ENCODE measurements at places on chromosomes 1 and 21. TPM values are rescaled to one million over a fixed set of nuclear protein-coding genes. Genes with fewer than 3 reads are reported as not detected.

SYT11 gene
- total RNA-seq: 6.6 TPM

NTNG1 gene
- 0.57 TPM for total RNA-seq

NTMT2 gene
- 5.9 TPM for total RNA-seq

PALMD gene
- 115 TPM for total RNA-seq

SPRR2G gene
- total RNA-seq: not detected

DNA sequence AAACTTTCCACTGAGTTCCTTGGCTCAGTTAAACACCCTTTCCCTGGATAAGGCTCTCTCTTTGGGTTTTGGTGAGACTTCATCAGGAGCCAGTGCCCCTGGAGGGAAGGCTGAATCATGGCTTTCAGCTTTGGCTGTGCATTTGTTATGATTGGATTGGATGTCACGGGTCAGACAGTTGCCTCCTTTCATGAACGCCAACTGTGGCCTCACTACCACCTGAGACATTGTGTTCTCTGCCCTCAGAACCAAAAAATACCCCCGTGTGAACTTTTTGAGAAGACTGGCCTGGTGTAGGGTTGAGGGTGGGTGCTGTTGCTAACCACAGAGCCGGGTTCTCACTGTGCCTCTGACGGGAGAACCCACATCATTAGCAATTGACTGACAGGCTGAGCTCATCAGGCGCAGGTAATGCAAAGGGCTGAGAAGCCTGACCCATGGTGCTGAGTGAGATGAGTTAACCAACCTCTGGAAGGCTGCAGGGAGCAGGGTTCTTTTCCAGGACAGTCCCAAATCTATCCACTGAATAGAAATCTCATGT is 65.6 kb downstream of the HHAT start:
- peak; percentile 47 for DNase-seq

- DNase-seq: no peak
Observed at GRCh38 chr1:41917076-41917475, 1.6 kb downstream of the HIVEP3 start.

DNA sequence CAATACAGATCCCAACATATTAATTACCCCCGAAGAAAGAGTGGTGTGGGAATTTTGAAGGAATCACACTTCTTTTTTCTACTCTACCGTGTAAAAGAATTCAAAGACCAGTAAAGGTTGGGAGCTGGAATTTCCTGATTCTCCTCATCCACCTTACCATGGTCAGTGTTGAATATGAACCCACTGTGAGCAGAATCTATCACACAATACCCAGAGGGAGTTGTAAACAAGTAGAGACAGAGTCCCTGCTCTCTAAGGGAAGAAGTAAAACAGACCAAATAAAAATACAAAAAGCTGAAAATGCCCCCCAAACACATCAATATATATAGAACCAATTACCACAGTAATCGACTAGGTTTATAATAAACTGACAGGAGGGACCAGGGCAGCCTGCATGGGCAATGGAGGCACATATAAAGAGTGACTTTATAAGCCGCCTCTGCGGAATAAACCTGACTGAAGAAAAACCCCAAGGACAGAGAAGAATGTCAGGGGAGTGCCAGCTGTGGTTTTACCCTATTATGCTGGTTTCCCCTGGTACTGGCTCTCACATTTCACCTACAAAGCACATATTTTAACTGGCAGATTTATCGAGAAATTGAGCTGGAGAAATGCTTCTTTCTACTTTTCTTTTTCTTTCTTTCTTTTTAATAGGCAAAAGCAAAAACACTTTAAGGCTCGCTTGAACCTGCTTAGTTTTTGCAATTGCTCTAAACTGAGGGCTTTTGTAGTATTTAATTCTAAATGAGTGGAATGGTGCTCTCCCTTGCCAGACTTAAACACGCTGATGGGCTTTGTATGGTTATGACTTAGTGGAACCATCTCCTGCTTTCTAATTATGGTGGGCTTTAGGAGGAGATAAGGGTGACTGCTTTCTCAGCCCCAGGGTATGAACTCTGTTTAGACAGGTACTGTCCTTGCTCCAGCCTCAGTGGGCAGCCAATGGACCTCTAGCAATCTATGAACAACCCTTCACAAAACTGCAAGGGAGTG is 244.8 kb downstream of the ASTN1 start:
- DNase-seq: no peak

DNA sequence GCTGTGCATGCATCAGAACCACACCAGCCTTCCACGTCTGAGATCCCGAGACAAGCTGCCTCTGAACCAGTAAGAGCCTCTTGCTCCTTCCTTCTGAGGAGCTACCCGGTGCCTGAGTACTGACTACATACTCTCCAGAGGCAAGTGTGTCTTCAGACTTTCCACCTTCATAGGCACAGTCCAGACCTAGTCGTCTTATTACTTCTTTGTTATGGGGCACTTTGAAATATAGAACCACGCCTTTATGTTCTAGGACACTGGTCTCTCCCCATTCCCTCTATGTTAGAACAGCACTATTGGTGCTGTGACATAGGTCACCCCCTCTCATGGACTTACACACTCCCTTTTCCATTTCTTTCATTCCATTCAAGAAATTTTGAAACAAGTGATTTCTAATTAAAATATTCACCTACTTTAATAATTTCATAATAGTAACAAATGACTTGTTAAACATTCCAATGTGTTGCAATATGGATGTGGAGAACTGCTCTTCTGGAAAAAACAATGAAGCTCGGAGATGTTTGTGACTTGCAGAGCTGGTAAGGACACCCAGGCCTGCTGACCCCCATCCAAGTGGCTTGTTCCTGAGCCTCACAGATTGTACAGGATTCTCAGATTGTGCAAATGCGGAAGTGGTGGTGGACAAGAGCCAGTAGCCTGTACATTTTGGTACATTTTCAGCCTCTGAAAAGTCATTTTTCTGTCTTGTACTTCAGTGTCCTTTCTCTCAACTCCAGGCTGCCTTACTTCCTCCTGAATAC is 76.1 kb upstream of the SIPA1L2 start:
- DNase-seq: no peak

DNA sequence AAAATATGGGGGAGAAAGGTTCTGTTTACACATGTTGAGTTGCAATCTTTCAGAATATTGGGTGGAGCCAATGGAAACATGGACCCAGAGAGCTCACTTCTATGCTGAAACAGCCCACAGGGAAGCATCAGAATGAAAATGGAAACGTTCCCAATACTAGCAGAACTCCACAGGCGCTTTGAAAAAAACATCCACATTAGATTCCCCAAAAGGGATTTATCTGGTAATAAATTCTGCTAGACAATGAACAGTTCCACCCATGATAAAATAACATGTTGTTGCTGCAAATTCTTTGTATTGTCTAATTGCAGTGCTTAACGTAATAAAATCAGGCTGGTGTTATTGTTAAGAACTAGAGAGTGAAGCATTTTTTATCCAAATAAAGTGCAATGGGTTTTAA is 197.0 kb downstream of the GABPA start:
- no peak for DNase-seq

DNA sequence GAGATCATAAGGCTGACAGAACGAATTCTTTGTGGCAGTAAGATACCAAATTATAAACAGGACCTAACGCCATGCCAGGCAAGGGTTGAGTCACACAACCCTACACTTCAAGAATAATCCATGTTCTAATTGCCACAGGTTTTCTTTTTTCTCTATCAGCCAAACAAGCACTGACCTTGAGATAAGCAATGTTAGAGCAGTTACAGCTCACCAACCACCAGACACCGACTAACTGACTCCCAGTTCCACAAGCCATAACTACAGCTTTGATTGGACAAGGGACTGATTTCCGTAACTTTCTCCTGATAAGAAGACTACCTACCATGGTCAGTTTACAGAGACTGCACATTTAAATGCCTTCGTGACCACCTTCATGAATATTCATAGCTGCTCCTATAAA is 149.6 kb downstream of the PTPRU start:
- no peak for DNase-seq

- no peak for DNase-seq
Observed at GRCh38 chr21:45043541-45044020, 30.8 kb upstream of the ADARB1 start.

GRCh38 chr1:248165186-248165585 is 9.4 kb upstream of the OR2M2 start:
- DNase-seq: no peak

DNA sequence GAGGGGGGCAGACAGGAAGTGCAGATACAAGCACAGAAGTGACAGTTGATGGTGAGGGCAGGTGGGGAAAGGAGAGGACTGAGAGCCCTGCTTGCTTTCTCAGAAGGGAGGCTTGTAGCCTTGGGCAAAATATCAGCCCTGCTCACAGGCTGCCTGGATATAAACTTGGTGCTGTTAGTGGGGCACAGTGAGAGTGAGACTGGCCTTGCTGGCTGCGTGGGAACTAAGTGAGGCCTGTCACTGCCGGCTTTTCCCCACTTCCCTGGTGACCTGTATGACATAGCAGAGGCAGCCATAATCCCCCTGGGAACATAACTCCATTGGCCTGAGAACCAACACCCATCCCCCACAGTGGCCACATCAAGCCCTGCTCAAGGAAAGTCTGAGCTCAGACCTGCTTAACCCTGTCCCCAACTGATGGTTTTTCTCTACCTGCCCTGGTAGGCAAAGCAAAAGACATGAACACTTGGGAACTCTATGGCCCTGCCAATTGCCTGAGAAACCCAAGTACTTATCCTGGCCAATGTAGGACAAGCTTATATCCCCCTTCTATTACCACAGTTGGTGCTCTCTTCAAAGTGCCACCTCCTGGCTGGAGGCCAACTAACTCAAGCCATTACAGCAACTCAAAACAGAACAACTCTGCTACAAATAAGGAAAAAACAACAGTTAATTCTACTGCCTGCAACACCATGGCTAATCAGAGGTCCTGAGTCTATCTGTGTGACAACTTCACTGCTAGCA is 472.7 kb downstream of the PLPP3 start:
- DNase-seq: no peak

DNA sequence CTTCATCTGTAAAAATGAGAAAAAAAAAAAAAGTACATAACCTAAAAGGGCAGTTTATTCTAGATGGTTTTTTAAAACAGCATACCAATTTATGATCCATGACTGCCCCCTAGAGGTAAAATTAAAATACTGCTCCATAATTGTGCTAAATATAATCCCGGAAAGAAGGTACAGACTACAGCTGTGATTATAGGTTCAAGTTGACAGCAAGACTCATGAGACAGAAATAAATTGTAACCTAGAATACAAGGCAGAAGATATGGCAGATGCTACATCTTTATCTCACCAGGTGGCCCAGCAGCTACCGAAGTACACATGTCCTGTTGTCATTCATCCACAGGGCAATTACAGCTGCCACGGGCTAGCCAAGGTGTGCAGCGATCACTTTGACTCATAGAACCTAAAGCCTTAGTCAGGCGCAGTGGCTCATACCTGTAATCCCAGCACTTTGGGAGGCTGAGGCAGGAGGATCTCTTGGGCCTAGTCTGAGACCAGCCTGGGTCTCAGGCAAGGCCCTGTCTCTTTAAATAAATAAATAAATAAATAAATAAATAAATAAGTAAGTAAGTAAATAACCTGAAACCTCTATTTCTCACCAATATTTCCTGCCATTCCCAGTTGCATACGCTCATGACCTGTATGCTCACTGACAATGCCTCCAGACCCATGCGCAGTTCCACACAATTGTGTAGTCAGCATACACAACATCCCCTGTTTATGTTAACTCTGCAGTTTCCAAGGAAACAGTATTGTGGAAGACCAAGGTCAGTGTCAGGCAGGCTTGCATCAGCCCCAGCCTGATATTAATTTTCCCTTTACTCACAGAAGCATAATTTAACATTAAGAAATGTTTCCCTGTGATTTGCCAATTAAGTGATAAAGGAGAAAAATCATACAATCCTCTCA is 18.3 kb upstream of the PPIE start:
- no peak for DNase-seq

DNA sequence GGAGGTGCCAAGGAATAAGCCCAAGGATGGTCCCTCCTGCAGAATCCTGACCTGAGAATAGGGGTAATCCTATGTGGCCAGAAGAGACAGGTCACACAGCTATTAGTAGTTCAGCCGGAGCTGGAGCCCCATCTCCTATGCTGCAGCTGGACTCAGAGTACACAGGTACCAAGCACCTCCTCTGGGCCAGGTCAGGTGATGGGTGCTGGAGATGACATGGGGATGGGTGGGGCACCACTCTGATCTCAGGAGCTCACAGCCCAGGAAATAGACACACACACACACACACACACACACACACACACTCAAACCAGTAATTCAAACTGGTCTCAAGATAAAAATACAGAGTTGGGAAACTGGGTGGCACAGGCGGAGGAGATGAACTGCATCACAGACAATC is 54.2 kb upstream of the SSBP3 start:
- no peak for DNase-seq

DNA sequence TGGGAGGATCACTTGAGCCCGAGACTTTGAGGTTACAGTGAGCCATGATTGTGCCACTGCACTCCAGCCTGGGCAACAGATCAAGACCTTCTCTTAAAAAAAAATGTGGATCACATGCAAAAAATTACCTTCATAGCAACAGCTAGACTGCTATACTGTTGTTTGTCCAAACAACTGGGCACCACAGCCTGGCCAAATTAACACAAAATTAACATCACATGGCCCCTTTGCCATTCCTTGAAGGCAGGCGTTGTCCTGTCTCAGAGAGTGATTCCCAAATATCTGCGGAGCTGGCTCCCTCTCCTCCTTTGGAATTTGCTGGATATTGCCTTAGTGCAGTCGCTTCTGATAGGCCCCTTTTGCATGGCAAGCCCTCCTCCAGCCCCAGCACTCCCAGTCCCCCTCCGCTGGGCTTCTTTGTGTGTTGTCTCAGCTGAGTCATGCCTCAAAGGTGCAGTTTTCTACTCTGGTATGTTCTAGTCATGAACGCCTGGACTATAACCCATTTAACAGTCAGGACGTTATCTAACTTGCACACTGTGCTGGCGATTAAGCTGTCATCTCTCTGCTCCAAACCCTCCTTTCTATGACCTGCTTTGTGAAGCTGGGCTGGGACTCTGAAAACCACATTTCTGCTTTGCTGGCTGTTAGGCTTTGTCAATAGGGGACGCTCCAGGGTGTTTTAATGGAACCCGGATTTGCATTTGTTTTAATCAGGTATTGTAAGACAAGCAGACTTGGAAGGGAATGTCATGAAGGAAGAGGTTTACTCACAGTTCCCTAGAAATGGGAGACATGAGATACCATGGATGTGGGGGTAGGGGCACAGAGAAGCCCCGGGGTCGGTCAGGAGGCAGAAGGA is 20.1 kb upstream of the HPCAL4 start:
- DNase-seq: no peak

DNA sequence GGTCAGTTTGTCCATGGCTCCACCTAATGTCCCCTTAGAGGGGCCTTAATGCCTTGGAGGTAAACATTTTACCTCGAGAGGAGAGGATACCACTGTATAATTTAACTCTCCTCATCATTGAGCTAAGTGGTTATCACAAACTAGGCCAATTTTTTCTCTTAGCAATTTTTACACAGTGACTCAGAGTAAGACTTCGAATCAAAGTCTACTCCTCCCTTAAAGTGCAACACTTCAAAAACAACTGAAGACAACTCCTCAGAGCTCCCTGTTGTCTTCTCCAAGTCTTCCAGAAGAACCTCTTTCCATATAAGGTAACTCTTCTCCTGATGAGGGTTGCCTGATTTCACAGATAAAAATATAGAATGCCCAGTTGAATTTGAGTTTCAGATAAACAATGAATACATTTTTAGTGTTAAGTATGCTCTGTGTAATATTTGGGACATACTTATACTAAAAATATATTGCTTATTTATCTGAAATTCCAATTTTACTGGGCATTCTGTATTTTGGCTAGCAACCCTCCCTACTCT is 4.9 kb upstream of the PTGFRN start:
- no peak for DNase-seq

- DNase-seq: peak; percentile 90
Observed at GRCh38 chr1:202184750-202185460, 8.7 kb upstream of the LGR6 start.
